ENCODE measurements at places on chromosomes 12 and 14.

DNA sequence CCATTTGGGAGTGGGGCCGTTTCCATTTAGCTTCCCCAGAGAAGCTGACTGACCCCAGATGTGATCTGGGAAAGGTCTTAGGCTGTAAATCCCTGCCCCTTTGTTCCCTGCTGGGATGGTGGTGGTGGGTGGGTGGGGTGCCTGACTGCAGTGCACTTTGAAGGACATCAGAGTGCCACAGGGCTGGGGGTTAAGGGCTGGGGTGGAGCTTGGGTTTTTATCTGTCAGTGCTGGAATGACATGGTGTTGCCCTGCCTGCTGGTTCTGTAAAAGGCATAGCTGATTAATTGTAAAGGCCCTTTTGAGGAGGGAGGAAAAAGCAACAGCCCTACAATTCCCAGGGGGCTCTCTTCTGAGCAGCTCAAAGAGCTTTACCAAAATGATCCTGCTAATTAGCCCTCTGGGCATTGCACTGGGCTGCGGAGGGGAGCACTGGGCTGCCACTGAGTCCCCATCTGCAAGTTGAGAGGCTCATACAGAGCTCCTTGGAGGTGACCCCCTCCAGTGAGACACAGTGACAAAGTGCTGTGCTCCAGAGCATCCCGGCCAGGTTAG is 21.1 kb downstream of the PLEKHG3 start:
- DNase-seq = no peak

GRCh38 chr14:104332634-104333270 is 194.4 kb downstream of the KIF26A start:
- no peak for DNase-seq

DNA sequence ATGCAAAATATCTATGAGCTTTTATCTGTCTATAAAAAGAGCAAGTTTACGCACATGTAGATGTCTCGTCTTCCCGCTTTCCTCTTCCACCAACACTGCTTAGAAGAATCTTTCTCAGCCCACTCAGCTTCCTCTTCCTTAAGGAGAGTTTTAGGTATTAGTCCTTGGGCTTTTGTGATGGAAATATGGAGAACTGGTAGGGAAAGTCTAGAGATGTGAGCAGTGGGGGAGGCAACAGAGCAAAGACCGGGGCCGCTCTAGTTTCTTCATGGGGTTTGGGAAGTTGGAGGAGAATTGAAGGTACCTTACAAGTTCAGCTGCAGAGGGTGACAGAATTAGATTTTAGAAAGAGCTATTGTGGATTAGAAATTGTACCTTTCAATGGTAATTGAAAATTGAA is 56.3 kb upstream of the CPNE8 start:
- no peak for DNase-seq

DNA sequence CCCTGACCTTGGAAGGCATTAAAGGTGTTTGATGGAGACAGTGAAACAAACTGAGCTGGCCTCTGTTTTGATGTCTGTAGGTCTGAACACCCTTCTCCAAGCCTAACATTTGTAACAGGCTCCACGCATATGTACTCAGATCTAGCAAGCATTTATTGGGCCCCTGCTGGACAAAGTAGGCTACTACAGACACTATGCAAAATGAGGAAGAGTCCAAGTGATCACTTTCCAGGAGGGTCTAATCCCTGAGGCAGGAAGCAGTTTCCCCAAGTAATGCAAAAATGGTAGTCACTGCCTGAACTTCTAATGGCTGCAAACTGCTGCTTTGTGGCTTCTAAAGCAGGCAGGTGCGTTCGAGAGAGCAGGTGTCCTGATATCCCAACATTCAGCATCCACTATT is 405.8 kb downstream of the MED13L start:
- no peak for DNase-seq

- DNase-seq = no peak
Observed at GRCh38 chr12:46209170-46209569, 59.7 kb downstream of the SLC38A1 start.

Data from anterior cingulate cortex (tissue), 58 donors.